Natural killer cell treated with Interleukin-12 subunit alpha and Interleukin-12 subunit beta and Interleukin-15 and Interleukin-18, amount 100 ng/mL, for 72 hours (primary cell): ENCODE measurements at places on chromosomes 11 and 22. TPM values are rescaled to one million over a fixed set of nuclear protein-coding genes. Genes with fewer than 3 reads are reported as not detected.

OR9G4 gene
- not detected for total RNA-seq

CDC42EP2 gene
- 1.7 TPM for total RNA-seq

- peak overlapping the region; percentile 71 for H3K27ac ChIP-seq
- peak; percentile 18 for DNase-seq
- H3K27me3 ChIP-seq, result no peaks in the 10 kb centered on the region
Measured at GRCh38 chr22:24104307-24105012, 76.8 kb upstream of the SUSD2 start.

GRCh38 chr11:124935548-124936514, at the start of gene HEPACAM:
Gene HEPACAM (minus strand): TSS chr11:124936047. CDS start chr11:124936006, 41 bp downstream.
- H3K27me3 ChIP-seq, result peaks cover 8% of the 10 kb centered on the region
- H3K4me3 ChIP-seq, result no peak within 1 kb of the TSS
- no peak for DNase-seq

DNA sequence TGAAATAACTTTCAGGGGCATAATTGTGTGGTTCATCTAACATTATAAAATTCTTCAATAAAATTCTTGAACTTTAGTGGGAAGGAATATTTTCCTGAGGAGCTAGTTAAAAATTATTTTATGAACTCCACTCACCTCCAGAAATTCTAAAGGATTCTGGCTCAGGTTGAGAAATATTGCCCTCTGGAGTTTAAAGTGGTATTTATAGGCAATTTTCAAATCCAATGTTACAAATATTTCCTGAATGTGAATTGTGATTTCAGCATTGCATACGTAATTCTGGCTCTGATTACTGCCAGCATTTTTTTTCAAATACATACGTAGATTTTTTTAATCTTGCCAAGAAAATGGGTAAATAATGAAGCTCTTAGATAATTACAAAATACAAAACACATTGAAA, 598.2 kb upstream of the ANO3 start:
- DNase-seq, result no peak
- no peak overlapping the region for H3K27ac ChIP-seq
- H3K4me1 ChIP-seq, result no peaks in the 10 kb centered on the region
- no peaks in the 10 kb centered on the region for H3K27me3 ChIP-seq
- no peaks in the 10 kb centered on the region for H3K36me3 ChIP-seq
- H3K4me3 ChIP-seq, result no peak overlapping the region

- peaks cover 9% of the 10 kb centered on the region for H3K27me3 ChIP-seq
- H3K4me1 ChIP-seq, result no peaks in the 10 kb centered on the region
- no peak overlapping the region for H3K27ac ChIP-seq
- H3K4me3 ChIP-seq, result no peak overlapping the region
Measured at GRCh38 chr11:15843309-15843872, 513.0 kb downstream of the SOX6 start.

GRCh38 chr11:35927682-35928081, 16.2 kb upstream of the LDLRAD3 start:
- H3K27me3 ChIP-seq, result peaks cover 13% of the 10 kb centered on the region
- no peak overlapping the region for H3K4me3 ChIP-seq
- no peak overlapping the region for H3K27ac ChIP-seq
- no peaks in the 10 kb centered on the region for H3K4me1 ChIP-seq

GRCh38 chr11:26944866-26945664, 48.8 kb upstream of the FIBIN start:
- peaks cover 5% of the 10 kb centered on the region for H3K36me3 ChIP-seq
- H3K27ac ChIP-seq, result no peak overlapping the region
- no peaks in the 10 kb centered on the region for H3K27me3 ChIP-seq
- no peaks in the 10 kb centered on the region for H3K4me1 ChIP-seq
- no peak for DNase-seq
